Gastroesophageal sphincter (tissue), 4 donors: ENCODE measurements at places on chromosomes 13 and 19. TPM values are rescaled to one million over a fixed set of nuclear protein-coding genes. Genes with fewer than 3 reads are reported as not detected.
A peak's percentile ranks its signal among the peaks of the same experiment; 100 is the strongest.

- H3K27ac ChIP-seq = no peak overlapping the region
- ATAC-seq = no peak
- H3K4me1 ChIP-seq = no peaks in the 10 kb centered on the region
- H3K4me3 ChIP-seq = no peak overlapping the region
Measured at GRCh38 chr19:21423057-21424041, 26.4 kb downstream of the ZNF493 start.

DNA sequence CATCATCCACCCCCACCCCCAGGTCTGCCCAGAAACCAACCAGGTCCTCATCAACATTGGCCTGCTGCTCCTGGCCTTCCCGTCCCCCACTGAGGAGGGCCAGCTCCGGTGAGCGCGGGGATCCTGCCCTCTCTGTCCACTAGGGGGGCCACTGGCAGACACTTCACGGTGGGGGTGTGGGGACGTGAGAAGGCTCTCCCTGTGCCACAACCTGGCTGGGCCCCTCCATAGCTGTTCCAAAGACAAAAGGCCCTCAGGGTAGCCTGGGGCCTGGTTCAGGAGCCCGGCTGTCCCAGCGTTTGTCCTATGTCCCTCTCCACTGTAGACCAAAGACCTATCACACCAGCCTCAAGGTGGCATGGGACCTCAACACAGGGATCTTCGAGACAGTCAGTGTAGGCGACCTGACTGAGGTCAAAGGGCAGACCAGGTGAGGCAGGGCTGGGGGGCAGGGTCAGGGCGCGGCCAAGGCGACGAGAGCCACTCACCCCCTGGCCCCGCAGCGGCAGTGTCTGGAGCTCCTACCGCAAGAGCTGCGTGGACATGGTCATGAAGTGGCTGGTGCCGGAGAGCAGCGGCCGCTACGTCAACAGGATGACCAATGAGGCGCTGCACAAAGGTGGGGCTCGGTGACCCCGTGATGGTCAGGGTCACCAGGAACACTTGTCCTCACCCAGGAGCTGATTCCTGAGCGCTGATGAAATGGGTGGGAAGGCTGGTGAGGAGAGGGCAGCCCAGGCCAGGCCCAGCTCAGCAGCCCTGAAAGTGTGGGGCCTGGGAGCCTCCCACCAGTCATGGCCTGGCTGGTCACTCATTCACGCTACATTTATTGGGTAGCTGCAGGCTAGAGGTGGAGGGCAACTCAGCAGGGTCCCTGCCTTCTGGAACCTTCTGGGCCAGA is 7.9 kb downstream of the DCAF15 start:
- no peak overlapping the region for H3K4me3 ChIP-seq
- H3K36me3 ChIP-seq = peaks cover 98% of the 10 kb centered on the region
- H3K27ac ChIP-seq = no peak overlapping the region
- H3K4me1 ChIP-seq = peaks cover 20% of the 10 kb centered on the region
- H3K27me3 ChIP-seq = no peaks in the 10 kb centered on the region

- H3K4me3 ChIP-seq = no peak overlapping the region
- no peaks in the 10 kb centered on the region for H3K4me1 ChIP-seq
- no peak overlapping the region for H3K27ac ChIP-seq
- H3K36me3 ChIP-seq = no peaks in the 10 kb centered on the region
- no peaks in the 10 kb centered on the region for H3K27me3 ChIP-seq
Measured at GRCh38 chr13:21465710-21466160, 6.6 kb upstream of the ZDHHC20 start.

- no peak for ATAC-seq
- no peaks in the 10 kb centered on the region for H3K27me3 ChIP-seq
- no peak overlapping the region for H3K27ac ChIP-seq
- no peak overlapping the region for H3K4me3 ChIP-seq
Measured at GRCh38 chr19:40303765-40304164, 18.6 kb upstream of the AKT2 start.

- H3K27ac ChIP-seq = no peak overlapping the region
- no peaks in the 10 kb centered on the region for H3K4me1 ChIP-seq
- no peak overlapping the region for H3K4me3 ChIP-seq
- H3K36me3 ChIP-seq = peaks cover 62% of the 10 kb centered on the region
- no peaks in the 10 kb centered on the region for H3K27me3 ChIP-seq
Measured at GRCh38 chr13:75341028-75341427, 140.9 kb downstream of the TBC1D4 start.

DNA sequence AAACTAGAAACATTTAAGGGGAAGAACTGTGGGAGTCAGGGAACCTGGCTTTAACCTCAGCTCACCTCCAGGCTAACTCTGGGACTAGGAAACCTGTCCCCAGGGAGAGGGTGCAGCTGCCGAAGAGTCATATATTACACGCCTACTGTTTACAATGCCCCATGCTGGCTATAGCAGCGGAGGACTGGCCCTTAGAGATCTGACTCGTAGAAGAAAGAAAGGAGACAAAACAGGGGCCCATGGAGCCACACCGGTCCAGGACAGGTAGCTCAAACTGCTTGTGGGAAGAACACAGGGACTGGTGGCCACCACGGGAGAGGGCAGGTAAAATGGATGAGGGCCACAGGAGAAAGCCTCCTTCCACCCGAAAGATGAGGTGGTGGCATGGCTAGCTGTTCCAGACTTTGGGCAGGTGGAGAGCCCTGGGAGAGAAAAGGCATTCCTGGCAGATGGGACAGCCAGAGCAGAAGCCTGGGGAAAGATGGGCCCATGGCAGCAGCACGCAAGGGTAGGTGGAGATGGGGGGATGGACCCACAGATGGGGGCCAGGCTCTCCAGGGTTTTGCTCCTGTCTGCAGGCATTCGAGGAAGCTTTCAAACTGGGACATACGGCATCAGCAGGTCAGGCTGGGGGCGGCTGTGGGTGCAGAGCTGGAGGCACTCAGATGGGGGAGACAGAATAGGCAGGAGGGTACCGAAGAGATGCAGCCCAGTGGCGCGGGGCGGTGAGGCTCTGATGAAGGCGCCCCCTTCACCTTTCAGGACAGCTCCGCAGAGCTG is 69.5 kb downstream of the LATS2 start:
- H3K4me3 ChIP-seq = no peak overlapping the region
- H3K36me3 ChIP-seq = no peaks in the 10 kb centered on the region
- no peak for ATAC-seq
- no peaks in the 10 kb centered on the region for H3K27me3 ChIP-seq

GRCh38 chr19:18416778-18417249 is 2.4 kb upstream of the SSBP4 start:
- peak overlapping the region; percentile 93 for H3K27ac ChIP-seq
- H3K27me3 ChIP-seq = no peaks in the 10 kb centered on the region
- H3K4me3 ChIP-seq = peak overlapping the region; percentile 82

- ATAC-seq = no peak
- peaks cover 9% of the 10 kb centered on the region for H3K4me1 ChIP-seq
- H3K27ac ChIP-seq = no peak overlapping the region
- no peak overlapping the region for H3K4me3 ChIP-seq
- peaks cover 84% of the 10 kb centered on the region for H3K36me3 ChIP-seq
- H3K27me3 ChIP-seq = no peaks in the 10 kb centered on the region
Measured at GRCh38 chr19:12676928-12677327, 4.8 kb downstream of the DHPS start.

GRCh38 chr13:113588394-113589111 is 4.0 kb downstream of the TFDP1 start:
- no peak overlapping the region for H3K27ac ChIP-seq
- H3K27me3 ChIP-seq = no peaks in the 10 kb centered on the region
- H3K4me3 ChIP-seq = no peak overlapping the region
- peaks cover 24% of the 10 kb centered on the region for H3K36me3 ChIP-seq

- H3K4me3 ChIP-seq = no peak overlapping the region
- peaks cover 83% of the 10 kb centered on the region for H3K36me3 ChIP-seq
- H3K27ac ChIP-seq = no peak overlapping the region
- ATAC-seq = no peak
- H3K4me1 ChIP-seq = peaks cover 15% of the 10 kb centered on the region
Measured at GRCh38 chr19:7910321-7911161, 4.1 kb upstream of the TGFBR3L start.

GRCh38 chr19:41623360-41623759 is 3.5 kb downstream of the CEACAM4 start:
- H3K36me3 ChIP-seq = no peaks in the 10 kb centered on the region
- H3K27ac ChIP-seq = no peak overlapping the region
- ATAC-seq = no peak
- no peak overlapping the region for H3K4me3 ChIP-seq

- no peak overlapping the region for H3K4me3 ChIP-seq
- H3K27me3 ChIP-seq = no peaks in the 10 kb centered on the region
- H3K27ac ChIP-seq = no peak overlapping the region
- H3K36me3 ChIP-seq = no peaks in the 10 kb centered on the region
- ATAC-seq = no peak
- no peaks in the 10 kb centered on the region for H3K4me1 ChIP-seq
Measured at GRCh38 chr19:10764340-10764894, 46.5 kb downstream of the DNM2 start.

DNA sequence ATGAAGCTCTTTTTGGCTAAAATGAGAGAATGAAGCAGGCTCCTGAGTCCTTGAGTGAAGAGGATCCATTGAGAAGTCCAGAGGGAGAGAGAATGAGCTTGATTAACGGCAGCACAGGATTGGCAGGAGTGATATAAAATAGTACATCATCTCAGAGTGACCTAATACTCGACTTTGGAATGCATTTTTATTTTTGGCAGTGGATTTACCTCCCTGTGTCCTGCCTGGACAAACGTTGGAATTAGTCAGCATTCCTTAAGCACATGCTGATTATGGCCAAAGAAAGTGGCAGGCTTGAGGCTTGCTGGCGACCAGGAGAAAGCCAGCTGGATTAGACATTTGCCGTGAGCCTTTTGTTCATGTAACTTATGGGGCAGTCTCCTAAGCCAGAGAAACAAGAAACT is 22.9 kb downstream of the LRCH1 start:
- H3K4me1 ChIP-seq = peaks cover 53% of the 10 kb centered on the region
- peak; percentile 70 for ATAC-seq
- no peak overlapping the region for H3K4me3 ChIP-seq
- no peaks in the 10 kb centered on the region for H3K27me3 ChIP-seq
- H3K36me3 ChIP-seq = no peaks in the 10 kb centered on the region

DNA sequence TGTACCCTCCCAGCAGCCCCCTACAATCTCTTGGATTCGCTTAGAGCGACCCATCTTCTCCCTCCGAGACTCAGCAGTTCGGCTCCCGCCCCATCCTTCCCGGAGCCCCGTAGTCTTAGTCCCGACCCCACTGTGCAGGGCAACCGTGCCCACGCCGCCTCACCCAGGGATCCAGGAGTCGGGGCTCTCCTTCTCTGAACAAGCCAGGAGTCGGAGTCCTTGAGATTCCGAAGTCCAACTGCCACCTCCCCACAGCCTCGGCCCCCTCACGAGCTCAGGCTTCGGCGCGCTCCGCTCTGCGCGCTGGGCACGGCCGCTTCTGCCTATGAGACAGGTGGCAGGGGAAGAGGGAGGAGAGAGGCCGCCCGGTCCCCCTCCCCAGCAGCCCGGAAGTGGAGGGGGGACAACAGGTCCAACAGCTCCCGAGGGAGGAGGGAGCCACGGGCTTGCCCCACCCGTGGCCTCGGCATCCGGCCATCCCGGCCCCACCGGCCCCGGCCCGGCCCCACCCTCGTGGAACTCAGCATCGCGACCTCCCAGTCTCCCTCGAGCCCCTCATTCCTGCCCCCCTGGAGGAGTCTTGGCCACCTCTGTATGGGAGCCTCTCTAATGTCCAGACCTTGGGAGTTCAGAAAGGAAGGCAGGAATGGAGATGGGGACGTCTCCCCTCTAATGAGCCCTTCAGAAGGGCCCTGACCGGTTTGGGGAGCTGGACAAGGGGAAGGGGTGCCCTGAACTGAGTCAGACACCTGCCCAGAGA is at the start of gene PHLDB3:
Gene PHLDB3, minus strand, starts transcription at position 321 of the 760 bp plus-strand sequence. CDS start 628 bp downstream, outside the sequence.
- peak within 1 kb of the TSS; percentile 85 for H3K27ac ChIP-seq
- peaks cover 34% of the 10 kb centered on the region for H3K36me3 ChIP-seq
- ATAC-seq = peak; percentile 60
- peaks cover 7% of the 10 kb centered on the region for H3K4me1 ChIP-seq

GRCh38 chr13:110498327-110498726 is 63.2 kb downstream of the RAB20 start:
- no peaks in the 10 kb centered on the region for H3K27me3 ChIP-seq
- no peak overlapping the region for H3K4me3 ChIP-seq
- no peaks in the 10 kb centered on the region for H3K4me1 ChIP-seq
- no peaks in the 10 kb centered on the region for H3K36me3 ChIP-seq
- no peak overlapping the region for H3K27ac ChIP-seq

GRCh38 chr19:47075941-47076340 is 27.5 kb upstream of the TMEM160 start:
- no peak overlapping the region for H3K27ac ChIP-seq
- no peak for ATAC-seq

- H3K27ac ChIP-seq = no peak overlapping the region
- peaks cover 96% of the 10 kb centered on the region for H3K27me3 ChIP-seq
- no peaks in the 10 kb centered on the region for H3K36me3 ChIP-seq
- no peaks in the 10 kb centered on the region for H3K4me1 ChIP-seq
- no peak overlapping the region for H3K4me3 ChIP-seq
Measured at GRCh38 chr19:45935267-45935666, 20.7 kb upstream of the NANOS2 start.

GRCh38 chr19:42316223-42317211 is 3.4 kb downstream of the TMEM145 start:
- H3K36me3 ChIP-seq = no peaks in the 10 kb centered on the region
- no peak for ATAC-seq
- no peak overlapping the region for H3K4me3 ChIP-seq
- no peak overlapping the region for H3K27ac ChIP-seq
- peaks cover 41% of the 10 kb centered on the region for H3K27me3 ChIP-seq

GRCh38 chr19:47725759-47726401 is 12.7 kb downstream of the EHD2 start:
- no peak for ATAC-seq
- no peak overlapping the region for H3K4me3 ChIP-seq
- peaks cover 100% of the 10 kb centered on the region for H3K4me1 ChIP-seq
- H3K27ac ChIP-seq = peak overlapping the region; percentile 51
- no peaks in the 10 kb centered on the region for H3K27me3 ChIP-seq
- no peaks in the 10 kb centered on the region for H3K36me3 ChIP-seq

GRCh38 chr13:61765181-61765742 is 349.6 kb upstream of the PCDH20 start:
- H3K27ac ChIP-seq = no peak overlapping the region
- no peaks in the 10 kb centered on the region for H3K4me1 ChIP-seq
- H3K27me3 ChIP-seq = no peaks in the 10 kb centered on the region
- H3K36me3 ChIP-seq = no peaks in the 10 kb centered on the region
- H3K4me3 ChIP-seq = no peak overlapping the region

- H3K27me3 ChIP-seq = no peaks in the 10 kb centered on the region
- H3K4me3 ChIP-seq = no peak overlapping the region
- H3K27ac ChIP-seq = no peak overlapping the region
Measured at GRCh38 chr19:900302-901111, 7.2 kb downstream of the RNU6-9 start.

CGB5 gene
- total RNA-seq = not detected

ZNF563 gene
- 7.6 TPM for total RNA-seq

LGI4 gene
- total RNA-seq = 47.9 TPM

ZGLP1 gene
- total RNA-seq = 1.1 TPM

PPP1R15A gene
- total RNA-seq = 67.9 TPM

TNFSF9 gene
- total RNA-seq = not detected

PRR19 gene
- 0.93 TPM for total RNA-seq

SERP2 gene
- 14.5 TPM for total RNA-seq

ERF gene
- total RNA-seq = 46.4 TPM

FAAP24 gene
- total RNA-seq = 2.5 TPM

ATP11A gene
- total RNA-seq = 21.7 TPM

RASIP1 gene
- total RNA-seq = 16.4 TPM

ZNF208 gene
- total RNA-seq = 14.7 TPM

INSR gene
- 67.6 TPM for total RNA-seq

MTIF3 gene
- 50.7 TPM for total RNA-seq

FAM216B gene
- total RNA-seq = not detected

PSPN gene
- total RNA-seq = 2.4 TPM
